Kasumi-1 (cell line): ENCODE measurements at places on chromosomes 16 and 17.
A peak's percentile ranks its signal among the peaks of the same experiment; 100 is the strongest.

DNA sequence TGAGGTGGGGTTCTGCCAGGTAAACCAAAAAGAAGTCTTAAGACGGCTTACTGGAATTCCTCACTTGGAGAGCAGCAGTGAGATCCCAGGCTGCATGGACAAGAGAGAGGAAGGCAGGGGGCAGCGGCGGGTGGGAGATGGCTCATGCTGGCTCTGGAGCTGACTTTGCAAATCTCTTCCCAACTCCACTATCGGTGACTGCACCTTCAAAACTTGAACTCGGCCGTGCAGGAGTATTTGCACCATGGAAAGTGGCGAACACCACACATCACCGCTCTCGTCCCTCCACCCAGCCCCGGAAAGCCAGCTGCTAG, 16.7 kb downstream of the CA5A start:
- DNase-seq: no peak

DNA sequence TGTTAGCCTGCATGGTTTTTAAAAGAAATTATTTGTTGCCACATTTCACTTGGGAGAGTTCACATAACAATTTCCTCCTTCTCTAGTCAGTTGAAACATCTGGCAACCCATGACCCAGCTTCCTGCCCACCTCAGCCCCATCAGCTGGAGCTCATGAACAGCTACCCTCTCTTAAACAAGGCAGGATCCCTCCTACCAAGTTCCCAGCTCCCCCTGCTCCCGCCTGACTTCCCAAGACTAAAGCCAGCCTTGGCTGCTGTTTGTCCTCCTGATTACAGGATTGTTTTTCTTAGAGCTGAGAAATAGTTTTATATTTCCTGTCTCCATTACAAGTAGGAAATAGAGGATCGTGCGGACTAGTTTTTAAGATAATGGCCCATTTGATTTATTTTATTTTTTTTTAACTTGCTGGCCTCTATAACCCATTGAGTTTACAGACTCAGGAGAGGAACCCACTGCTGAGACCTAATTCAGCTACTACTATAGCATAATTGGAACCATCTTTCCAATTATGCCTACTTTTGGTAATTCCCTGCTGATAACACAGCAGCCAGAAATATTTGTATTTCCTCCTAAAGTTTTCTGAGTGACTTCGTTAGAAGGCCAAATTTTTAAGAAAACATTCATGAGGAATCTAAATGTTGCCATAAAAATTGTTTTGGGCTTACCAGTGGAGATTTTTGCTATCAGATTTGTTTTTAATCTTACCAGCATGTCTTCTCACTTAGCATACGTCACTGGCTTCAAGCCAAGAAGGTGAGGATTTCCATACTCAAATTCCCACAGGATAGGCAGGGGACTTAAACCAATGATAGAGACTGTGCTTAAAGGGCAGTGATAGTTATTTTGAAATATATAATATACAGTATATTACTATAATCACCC, 90.0 kb downstream of the ELAC2 start:
- no peak for DNase-seq

GRCh38 chr17:7223375-7223774, 3.6 kb downstream of the ACADVL start:
- no peak for DNase-seq

DNA sequence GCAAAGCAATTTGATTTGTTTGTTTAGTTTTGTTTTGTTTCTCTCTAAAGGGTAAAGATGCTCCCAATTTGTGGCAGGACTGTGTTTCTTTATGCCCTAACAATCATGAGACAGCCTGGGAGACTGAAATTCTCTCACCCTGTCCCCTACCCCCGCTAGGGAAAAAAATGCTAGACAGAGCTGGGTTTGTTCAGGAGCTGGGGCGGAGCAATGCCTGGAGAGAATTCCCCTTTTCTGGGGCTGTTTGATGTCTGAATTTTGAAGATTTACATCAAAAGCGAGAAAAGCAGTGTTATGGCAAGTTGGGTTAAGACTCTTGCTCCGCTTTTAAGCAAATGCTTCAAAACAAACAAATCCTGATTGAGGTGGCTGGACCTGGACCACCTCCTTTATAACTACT, 8.4 kb downstream of the MAF start:
- no peak for DNase-seq

GRCh38 chr17:40645291-40645690, 2.3 kb downstream of the SMARCE1 start:
- DNase-seq: no peak

GRCh38 chr16:63157818-63158217, 1121.6 kb upstream of the CDH8 start:
- no peak for DNase-seq

GRCh38 chr17:3946711-3947235, 17.5 kb downstream of the ATP2A3 start:
- DNase-seq: no peak

DNA sequence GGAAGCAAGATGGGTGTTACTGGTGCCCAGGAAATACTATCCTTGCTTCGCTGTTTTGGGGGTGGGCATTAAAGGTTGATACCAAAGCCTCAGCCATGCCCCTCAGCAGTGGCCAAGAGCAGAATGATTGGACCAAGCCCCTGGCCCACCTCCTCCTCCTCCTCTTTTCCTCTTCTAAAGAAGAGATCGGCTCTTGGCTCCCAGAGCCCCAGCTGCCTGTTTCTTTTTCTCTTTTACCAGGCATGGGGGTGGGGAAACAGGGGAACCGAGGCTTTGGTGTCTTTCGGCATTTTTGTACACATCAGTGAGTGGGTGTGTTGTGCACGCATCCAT, 5.8 kb downstream of the THRA start:
- no peak for DNase-seq

DNA sequence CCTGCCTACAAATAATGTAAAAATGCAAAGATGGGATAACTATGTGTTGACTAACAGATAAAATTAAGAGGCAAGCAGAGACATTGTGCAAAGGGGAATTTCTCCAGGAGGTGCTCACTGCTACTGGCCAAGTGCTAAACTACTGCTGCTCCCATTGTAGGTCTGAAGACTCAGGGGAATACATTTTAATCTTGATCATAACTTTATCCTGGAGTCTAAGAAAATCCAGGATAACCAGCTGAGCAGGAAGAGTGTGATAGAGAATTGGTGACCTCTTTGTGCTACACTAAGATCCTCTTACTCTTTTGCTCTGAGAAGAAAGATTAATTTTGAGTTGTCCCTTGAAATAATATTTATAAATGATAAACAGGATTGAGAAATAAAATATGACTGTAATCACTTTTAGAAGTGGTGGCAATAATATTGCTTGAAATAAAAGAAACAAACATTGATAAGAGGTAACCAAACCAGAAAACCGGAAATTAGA, 5.9 kb downstream of the RNF43 start:
- DNase-seq: no peak

GRCh38 chr16:76335180-76335974, 58.2 kb downstream of the CNTNAP4 start:
- DNase-seq: no peak

DNA sequence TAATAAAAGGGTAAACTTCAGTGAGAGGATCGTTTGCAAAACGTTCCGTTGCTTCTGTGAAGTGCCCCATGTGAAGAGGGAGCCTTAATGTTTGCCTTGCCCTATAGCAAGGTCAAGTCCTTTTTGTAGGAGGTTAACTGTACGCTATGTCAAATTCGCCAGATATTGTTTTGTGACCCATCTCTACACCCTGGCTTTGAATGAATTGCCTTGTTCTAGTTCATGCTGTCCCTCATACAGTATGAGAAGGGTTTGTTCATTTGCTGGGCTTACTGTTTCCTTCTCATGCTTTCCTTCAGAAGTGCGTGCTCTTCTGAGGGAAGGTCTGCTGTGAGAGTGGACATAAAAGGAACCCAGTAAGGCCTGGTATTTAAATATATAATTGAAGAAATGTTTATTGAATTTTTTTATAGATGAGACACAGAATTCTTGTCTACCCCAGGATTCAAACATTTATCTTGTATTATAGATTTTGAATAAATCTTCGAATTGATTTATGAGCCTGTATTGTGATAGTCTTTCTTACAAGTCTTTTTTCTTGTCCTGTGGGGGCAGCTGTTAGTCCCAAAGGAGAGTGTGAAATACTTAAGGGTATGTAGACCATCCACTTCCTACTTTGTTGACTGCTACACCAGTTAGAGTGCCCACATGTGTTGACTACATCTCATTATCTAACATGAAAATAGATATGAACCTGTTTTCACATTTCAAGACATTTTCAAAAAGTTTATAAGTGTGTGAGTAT, 1.7 kb downstream of the MAP3K3 start:
- DNase-seq: no peak

DNA sequence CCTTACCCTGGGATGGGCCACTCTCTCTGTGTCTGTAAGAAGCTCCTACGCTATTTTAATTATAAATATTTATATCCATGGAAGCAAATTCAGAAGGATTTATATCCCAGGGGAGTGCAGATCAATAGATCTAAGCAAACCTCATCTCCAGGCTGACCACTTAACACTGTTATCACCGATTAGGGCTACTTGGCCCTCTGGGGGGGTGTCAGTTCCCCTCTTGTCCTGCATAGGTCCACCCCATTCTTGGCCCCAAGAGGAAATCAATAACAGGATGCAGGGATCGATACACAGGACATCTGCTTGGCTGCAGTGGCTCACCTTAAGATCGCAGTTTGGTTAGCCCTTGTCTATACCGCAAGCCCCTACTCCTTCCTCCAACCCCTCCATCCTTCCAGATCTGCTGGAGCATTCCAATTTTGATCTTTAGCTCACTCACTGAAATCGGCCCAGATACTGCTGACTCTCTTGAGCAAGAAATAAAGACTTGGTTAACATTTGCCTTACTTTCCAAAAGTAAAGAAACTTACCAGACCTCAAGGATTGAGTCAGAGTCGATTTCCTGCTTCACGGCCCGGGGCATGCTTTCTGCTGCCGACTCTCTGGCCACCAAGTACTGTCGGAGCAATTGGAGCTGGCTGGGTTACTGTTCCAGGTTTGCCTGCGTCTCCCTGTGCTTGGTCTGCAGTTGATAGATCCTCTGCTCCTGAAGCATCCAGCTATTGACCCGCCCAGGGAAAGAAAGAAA, 112.3 kb upstream of the PMFBP1 start:
- no peak for DNase-seq

DNA sequence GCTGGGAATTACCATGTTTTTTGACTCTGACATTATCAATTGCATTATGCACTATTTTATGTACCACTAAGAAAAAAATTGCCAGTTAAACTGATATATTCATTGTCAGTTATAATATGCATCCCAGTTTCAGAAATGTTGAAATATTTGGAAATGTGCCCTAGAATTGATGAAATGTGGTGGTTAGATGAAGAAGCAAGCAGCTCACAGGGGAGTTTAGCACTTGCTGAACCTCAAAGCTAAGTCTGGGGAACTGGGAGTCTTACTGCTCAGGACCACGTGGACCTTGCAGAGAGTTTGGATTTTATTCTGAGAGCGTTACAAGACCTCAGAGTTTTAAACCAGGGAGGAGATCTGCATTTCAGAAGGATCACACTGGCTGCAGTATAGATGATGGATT, 67.9 kb downstream of the TNRC6C start:
- DNase-seq: peak; percentile 14

DNA sequence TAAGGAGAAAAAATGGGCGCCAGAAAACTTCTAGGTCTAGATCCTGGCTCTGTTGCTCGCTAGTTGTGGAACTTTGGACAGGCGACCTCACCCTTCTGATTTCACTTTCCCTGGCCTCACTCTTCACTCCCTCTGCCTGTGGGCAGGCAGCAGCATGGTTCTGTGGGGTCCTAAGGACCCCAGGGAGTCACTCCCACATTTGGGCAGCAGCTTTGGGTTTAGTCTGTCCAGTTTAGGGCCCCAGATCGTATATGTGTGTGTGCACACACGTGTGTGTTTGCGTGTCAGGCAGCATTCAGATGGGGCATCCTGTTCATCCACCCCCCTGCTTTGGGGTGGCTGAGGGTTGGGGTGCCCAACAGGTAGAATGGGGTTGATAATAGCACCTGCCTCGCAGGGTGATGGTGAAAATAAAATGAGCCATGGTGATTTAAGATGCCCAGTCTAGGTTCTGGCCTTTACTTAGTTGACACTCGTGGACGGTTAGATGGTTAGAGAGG, 102.2 kb downstream of the RAB11FIP4 start:
- DNase-seq: no peak

DNA sequence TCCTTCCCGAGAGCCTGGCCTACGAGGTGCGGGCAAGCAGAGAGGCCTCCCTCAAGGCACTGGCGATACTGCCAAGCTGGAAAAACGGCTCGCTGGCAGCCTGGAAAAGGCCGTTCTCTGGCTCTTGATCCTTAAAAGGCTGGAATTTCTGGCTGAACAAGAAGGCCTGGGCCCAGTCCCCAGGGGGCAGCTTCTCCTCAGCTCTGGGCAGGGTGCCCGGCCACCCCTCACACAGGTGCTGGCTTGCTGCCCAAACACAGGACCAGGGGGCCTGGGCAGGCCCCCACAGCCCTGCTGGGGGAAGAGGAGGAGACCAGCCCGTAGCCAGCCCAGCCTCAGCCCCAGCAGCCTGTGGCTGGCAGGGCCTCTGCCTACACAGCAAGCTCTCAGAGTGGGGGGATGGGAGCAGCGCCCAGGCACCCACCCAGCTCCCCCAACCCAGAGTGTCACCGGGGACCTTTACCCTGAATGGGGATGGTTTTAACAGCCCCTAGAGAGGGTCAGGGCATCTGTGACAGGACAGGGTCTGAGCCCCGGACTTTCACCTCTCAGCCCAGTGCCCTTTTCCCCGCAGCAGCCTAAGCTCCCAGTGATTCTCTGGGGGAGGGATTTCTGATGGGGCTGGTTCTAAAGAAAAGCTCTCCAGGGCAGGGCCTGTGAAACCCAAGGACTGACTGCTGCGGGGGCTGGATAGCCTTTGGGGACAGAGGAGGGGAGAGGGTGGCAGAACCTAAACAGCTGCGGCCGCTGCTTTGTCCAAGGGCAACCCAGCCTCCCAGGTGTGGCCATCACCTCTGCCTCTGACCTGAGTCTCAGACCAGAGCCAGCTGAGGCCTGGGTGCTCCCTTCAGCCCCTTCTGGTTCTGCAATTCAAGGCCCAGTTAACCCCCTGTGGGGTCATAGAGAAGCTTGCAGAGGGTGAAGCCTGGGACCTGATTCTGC, 38.6 kb upstream of the TOB1 start:
- no peak for DNase-seq

- DNase-seq: no peak
Observed at GRCh38 chr16:9055661-9056060, 35.8 kb upstream of the HAPSTR1 start.

- no peak for DNase-seq
Observed at GRCh38 chr17:67999291-67999911, 3.1 kb upstream of the C17orf58 start.

GRCh38 chr16:2686912-2687507, 4.7 kb downstream of the KCTD5 start:
- DNase-seq: peak; percentile 38

- peak; percentile 85 for DNase-seq
Observed at GRCh38 chr17:42819939-42820535, 4.0 kb downstream of the BECN1 start.

DNA sequence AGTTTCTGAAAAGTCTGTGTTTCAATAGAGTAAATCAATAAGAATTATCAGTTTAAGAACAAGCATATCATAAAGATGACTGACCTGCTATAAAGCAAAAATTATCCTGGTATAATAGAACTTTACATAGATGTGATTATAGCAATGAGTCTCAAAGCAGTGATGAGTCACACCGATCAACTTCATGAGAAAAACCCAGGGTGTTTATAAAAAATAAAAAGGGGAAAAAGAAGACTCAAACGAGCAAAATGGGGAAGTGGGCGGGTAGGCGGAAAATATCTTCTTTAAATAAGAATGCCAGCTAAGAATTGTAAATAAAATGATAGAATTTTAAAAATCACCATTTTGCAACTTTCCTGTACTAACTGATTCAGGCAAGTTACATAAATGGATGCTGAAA, 46.8 kb downstream of the BRIP1 start:
- peak; percentile 87 for DNase-seq
